ENCODE measurements at places on chromosomes 3 and 15.

DNA sequence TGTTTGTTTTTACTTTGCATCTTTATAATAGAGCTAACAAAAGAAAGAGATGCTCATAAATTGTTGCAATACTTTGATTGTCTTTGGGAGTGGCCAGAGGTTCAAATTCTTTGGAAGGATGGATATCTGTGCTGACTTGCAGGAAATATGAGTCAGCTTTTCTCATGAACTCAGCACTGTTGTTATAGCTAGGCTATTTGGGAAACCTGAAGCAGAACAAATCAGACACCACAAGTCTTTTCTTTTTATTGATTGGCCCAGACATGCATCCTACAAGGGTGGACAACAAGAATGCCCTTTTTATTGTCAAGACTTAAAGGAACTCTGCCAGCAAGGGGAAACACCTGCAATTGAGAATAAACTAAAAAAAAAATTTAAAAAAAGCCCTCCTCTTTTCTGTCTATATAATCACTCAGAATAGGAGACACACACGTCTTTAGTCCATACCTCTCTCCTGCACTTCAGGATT is 4.6 kb upstream of the DENND4A start:
- no peak for DNase-seq

DNA sequence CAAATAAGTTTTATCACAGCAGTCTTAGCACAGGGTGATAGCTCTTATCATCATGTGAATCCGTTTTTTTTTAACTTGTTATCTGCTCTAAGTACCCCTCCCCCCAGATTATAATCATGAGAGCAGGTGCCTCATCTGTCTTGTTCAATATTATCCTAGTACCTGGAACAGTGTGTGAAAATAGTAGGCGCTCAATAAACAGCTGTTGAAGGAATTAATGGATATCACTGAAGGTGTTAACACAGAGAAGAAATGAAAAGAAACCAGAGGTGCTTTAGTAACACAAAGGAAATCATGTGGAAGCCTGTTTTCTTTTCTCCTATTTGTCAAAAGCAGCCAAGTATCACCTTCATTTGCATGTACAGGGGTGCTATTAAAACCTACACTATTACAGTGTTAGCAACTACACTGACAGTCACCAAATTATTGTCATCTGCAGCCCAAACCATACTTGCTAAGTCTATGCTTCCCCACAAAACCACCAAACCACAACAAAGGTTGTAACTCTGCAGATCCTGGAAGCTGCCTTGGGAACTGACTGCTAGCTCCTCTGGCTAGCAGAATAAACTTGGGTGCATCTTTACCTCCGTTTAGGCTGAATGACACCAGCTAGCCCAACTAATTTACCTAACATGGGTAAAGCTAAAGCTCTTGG is 2.9 kb downstream of the XPC start:
- DNase-seq = no peak

- no peak for DNase-seq
Observed at GRCh38 chr3:105842449-105842848, 26.4 kb downstream of the CBLB start.

GRCh38 chr3:10983219-10983916 is 9.2 kb upstream of the SLC6A1 start:
- peak; percentile 59 for DNase-seq
